ENCODE measurements at places on chromosomes 4 and X.

GRCh38 chr4:93317057-93317456, 511.5 kb upstream of the ATOH1 start:
- no peak for DNase-seq

DNA sequence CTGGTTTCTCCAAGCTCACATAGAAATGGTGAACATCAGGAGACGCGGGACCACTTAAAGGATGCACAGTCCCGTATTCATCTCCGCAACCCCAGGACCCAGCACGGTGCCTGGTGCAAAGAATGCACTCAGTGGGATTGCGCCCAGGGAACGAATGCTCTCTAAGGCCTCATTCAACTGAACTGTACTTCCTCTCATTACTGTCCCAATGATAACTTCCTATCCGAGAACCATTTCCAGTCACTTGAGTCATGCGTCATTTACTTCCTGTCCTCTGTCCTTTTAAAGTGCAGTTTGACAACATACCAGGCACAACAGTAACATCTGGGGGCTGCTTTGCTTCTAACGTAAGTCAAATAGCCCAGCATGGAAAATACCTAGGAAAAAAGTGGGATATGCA, 75.7 kb downstream of the RBM47 start:
- DNase-seq = no peak

GRCh38 chr4:80535551-80535950, 200.0 kb downstream of the CFAP299 start:
- no peak for DNase-seq

DNA sequence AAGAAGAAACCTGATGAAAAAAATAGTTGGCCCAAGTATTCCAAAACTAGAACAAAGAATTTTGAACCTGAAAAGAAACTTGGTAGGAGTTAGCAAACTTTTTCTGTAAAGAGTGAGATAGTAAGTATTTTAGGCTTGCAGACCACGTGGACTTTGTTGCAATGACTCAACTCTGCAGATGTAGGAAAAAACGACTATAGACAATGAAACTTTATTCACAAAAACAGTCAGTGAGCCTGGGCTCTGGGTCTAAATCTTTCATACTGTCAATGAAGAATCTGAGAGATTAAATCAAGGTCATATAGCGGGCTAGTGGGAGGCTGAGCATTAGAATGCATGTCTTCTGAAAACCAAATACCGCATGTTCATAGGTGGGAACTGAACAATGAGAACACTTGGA, 23.0 kb downstream of the SH3D19 start:
- DNase-seq = no peak

GRCh38 chr4:120053911-120054310, 12.7 kb downstream of the MAD2L1 start:
- DNase-seq = no peak

DNA sequence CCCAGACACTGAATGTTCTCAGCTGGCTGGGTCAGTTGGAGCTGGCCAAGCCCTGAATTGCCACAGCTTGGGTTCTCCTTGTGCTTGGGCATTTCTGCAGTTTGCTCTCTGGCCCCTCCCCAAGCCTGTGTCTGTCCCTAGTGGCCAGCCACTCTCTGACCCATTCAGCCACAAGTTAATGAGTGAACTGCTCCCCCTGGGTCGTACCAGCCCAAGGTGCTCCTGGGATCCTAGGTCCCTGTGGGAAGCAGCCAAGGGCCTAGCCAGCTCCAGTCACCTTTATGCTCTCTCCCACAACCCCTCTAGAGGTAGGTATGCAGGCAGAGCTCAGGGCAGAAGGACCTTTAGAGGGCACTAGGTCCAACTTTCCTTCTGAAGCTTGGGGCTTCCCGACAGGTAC, 51.5 kb downstream of the STARD8 start:
- no peak for DNase-seq

DNA sequence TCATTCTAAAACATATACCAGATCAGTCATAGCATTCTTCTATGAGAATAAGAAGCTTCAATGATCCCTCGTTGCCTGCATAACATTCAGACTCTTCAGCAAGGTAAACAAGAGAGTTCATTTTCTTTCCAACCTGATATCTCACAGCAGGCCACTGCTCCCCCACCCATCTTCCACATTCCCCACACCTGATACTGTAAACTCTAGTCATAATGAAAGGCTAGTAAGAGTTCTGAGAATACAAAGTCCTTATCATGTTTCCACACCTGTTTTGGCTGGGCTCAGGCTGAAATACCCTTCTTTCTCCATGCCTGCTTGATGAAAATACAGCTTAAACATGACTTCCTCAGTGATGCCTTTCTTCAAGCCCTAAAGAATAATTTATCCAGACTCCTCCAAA, 2.3 kb upstream of the AASDH start:
- no peak for DNase-seq

DNA sequence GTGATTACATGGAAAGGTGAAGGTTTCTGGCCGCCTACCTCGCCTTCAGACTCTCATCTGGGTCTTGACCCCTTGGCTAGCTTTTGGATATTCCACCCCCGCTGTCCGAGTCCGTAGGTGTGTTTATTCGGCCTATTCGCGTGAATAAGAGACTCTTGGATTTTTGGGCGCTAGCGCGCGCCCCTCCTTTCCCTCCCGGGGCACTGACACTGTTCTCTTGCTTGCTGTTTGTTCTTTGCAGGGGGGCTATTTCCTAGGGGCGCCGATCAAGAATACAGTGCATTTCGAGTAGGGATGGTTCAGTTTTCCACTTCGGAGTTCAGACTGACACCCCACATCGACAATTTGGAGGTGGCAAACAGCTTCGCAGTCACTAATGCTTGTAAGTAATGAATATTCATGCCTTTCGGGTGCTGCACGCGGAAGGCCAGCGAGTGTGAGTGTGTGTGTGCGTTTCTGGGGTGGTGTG, 932 bp downstream of the GRIA2 start:
- no peak for DNase-seq

- DNase-seq = no peak
These were observed 130.4 kb upstream of the CPEB2 start for GRCh38 chr4:14871676-14872430.

DNA sequence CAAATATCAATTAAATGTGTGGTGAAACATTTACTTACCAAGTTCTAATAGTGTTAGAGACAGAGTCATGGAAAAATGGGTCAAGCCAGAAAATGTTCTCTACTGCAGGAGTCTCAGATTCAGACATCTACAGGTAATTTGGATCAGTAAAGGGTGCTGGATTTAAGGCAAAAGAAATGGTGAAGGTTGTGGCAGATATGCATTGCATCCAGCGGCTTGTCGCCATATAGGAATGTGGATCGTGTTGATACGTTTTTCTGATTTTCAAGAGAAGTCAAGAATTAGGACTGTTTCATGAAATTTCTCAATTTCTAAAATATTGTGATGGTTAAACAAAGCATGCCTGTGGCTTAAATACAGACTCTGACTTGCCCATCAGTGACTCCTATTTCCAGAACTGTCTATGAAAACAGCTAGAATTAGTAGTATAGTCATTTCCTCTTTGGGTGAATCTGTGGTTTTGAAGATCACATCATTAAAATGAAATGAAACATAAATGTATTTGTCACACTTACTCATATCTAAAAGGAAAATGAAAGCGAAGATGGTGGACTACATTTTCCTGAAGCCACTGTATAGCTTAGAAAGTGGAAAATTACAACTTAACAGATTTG, 110.1 kb upstream of the VEGFC start:
- no peak for DNase-seq

GRCh38 chr4:95838192-95838591, 1.7 kb upstream of the PDHA2 start:
- DNase-seq = no peak

- DNase-seq = no peak
These were observed 36.5 kb downstream of the SEC24D start for GRCh38 chr4:118799231-118799942.

DNA sequence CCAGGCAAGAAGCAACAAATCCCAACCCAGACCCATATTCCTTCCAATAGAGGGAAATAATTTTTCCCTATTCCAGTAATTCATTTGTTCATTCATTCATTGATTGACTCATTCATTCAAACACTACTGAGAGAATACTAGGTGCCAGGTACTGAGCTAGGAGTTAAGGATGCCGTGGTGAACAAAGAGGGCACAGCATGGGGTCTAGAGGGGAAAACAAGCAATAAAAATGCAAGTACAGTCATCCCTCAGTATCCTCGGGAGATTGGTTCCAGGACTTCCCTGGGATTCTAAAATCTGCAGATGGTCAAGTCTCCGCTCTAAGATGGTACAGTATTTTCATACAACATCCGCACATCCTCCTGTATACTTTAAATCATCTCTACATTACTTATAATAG, 18.7 kb downstream of the RASGEF1B start:
- no peak for DNase-seq

- no peak for DNase-seq
These were observed 109.5 kb upstream of the ADRA2C start for GRCh38 chr4:3656416-3657356.

DNA sequence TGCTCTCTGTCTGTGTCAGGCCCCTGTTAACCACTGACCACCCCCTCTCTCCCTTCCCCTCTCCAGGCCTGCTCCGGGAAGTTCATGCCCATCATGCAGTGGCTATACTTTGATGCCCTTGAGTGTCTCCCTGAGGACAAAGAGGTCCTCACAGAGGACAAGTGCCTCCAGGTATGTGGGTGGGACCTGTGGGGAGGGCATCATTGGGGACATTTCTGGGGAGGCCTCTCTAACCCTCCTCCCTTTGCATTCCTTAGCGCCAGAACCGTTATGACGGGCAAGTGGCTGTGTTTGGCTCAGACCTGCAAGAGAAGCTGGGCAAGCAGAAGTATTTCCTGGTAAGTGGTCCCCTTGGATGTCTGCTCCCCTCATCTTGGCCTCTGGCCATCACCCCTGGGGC, 9.2 kb downstream of the UBA1 start:
- no peak for DNase-seq

GRCh38 chr4:152630324-152630723, 49.5 kb downstream of the TMEM154 start:
- no peak for DNase-seq

- DNase-seq = no peak
These were observed 13.4 kb upstream of the CLOCK start for GRCh38 chr4:55560096-55560495.

- DNase-seq = no peak
These were observed 821 bp downstream of the ASMTL start for GRCh38 chrX:1451661-1452515.

DNA sequence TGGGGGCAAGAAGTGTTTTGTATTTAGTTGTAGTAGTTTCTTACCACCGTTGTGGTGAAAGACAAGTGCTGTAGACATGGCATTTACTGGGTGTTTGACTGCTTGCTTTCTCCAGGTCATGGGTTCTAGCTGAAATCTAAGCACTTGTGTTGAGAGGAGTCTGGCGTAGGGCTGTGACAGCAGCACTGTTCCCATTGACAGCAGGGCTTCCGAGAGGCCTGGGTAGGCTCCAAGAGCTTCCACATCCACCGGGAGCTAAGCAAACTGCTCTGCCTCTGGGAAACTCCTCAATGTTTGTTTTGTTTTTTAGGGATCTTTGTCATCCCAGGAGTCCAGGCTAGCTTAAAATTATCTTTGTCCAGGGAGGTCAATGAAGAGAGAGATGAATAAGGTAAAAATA, 44.3 kb downstream of the BMPR1B start:
- no peak for DNase-seq

GRCh38 chr4:126991965-126992364, 640.8 kb upstream of the INTU start:
- no peak for DNase-seq

- no peak for DNase-seq
These were observed 229.8 kb downstream of the IL1RAPL2 start for GRCh38 chrX:104795804-104796203.

DNA sequence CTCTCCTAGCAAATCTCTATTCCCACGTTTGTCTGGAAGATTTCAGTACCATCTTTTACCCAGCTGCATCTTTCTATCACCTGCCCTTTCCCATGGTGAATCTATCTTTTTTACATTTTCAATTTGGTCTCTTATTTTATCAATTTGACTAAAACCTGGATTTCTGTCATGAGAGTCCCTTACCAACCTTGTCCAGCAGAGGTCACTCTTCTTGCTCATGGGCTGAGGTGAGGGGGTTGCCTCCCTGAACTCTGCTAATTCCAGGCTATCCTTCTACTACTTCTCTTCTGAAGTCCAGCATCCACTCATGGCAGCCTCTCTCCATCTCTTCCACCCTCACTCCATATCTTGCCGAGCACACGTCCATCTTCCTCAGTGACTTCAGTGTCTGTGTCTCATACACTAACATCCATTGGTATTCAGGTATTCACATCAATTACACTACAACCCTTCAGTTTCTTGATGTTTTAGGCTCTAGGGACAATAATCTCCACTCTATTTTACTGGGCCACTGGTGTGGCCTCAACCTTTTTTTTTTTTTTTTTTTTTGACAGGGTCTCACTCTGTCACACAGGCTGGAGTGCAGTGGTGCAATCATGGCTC, 17.8 kb upstream of the ZNF827 start:
- no peak for DNase-seq

DNA sequence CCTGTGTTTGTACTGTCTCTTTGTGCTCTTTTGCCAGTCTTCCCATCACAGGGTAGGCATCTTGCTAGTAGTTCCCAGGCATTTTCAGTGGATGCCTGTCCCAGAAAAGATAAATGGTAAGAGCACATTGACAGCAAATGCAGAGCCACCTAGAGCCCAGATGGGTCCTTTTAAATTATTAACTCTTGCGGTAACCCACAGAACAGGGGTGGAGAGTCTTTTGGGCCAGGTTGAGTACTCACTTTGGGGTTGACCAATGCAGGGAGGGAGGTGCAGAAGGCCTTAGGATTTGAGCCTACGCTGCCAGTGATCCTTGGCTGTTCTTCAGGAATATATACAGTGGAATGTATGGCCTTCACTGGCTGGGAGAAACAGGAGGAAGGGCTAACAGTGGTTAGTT, 173.8 kb downstream of the MSN start:
- no peak for DNase-seq

DNA sequence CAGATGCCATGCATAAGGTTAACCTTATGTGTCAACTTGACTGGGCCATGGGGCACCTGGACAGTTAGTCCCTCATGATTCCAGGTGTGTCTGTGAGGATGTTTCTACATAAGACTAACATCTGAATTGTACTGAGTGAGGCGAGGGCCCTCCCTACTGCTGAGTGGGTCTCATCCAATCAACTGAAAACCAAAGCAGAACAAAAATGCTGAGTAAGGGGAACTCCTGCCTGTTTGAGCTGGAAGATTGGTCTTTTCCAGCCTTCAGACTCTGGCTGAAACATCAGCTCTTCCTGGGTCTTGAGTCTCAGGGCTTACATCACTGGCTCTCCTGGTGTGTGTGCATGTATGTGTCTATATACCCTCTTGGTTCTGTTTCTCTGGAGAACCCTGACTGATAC, 13.8 kb downstream of the NELFA start:
- no peak for DNase-seq

DNA sequence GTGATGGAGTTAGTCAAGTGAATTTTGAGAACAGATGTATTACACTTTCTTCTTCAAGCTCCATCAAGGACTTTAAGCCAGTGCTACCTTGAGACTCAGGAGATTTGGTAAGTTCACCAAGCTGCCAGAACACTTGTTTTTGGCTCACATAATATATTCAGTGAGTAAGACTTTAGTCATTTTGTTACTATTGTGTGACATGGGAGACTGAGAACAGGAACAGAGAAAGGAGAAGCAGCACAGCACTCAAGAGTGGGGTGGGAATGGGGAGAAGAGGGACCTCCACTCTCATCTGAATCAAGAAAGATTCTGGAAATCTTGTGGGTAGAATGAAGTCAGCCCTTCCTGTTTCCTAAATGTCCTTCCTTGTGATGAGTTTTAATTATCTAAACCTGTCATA, 87.3 kb upstream of the TET2 start:
- DNase-seq = no peak
